ENCODE measurements at places on chromosomes 4 and X.
A peak's percentile ranks its signal among the peaks of the same experiment; 100 is the strongest.

GRCh38 chrX:18203631-18204030 is 17.1 kb downstream of the BEND2 start:
- DNase-seq: no peak

DNA sequence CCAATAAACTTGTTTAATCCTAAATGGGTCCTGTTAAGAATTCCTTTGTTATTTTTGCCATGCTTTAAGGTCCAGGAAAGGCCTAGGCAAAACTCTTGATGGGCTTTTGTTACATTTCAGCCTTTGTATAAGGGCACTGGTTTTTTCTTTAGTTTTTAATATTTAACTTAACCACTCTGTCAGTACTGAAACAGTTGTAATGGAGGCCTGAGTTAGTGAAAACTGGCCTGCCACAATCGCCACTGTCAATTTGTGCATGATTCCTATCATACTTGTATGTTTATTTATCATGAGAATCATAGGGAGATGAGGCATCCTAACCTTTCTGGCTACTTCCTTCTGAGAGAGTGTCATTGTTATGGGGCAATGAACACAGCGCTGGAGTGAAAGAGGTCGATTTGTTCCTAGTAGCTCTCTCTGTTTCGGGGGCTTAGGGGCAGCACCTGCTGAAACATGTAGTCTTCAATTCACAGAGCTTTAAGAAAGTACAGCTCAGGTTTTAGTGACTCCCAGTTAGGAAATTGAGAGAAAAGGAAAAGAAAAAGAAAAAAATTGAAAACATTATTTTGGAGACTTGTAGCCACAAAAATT is 393.8 kb upstream of the FSTL5 start:
- DNase-seq: no peak

- DNase-seq: no peak
Observed at GRCh38 chr4:1751919-1752283, 30.6 kb downstream of the TACC3 start.

DNA sequence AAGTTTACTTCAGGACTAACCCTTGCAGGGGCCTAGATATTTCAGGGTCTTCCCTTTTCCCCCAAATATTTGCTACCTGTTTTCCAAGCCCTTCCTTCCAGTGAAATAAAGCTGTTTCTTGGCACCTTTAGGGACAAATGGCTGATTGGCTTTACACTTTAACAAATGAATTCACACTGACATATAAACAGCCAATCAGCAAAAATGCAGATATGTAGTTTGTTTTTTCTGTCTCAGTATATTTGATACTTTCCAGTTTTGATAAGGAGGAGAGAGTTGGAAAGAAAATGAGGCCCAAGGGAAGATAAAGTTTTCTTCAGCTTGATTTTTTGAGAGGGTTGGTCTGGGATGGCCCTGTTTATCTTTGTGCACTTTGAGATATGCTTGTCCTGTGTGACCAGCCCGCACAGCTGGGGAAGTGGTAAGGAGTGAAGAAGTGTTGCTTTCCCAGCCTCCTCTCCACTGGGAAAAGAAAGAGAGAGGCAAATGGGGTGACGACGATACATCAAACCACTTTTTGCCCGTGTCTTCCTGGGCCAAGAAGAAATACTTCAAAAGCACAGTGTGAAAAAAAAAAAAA is 67.5 kb downstream of the MGST2 start:
- DNase-seq: no peak

DNA sequence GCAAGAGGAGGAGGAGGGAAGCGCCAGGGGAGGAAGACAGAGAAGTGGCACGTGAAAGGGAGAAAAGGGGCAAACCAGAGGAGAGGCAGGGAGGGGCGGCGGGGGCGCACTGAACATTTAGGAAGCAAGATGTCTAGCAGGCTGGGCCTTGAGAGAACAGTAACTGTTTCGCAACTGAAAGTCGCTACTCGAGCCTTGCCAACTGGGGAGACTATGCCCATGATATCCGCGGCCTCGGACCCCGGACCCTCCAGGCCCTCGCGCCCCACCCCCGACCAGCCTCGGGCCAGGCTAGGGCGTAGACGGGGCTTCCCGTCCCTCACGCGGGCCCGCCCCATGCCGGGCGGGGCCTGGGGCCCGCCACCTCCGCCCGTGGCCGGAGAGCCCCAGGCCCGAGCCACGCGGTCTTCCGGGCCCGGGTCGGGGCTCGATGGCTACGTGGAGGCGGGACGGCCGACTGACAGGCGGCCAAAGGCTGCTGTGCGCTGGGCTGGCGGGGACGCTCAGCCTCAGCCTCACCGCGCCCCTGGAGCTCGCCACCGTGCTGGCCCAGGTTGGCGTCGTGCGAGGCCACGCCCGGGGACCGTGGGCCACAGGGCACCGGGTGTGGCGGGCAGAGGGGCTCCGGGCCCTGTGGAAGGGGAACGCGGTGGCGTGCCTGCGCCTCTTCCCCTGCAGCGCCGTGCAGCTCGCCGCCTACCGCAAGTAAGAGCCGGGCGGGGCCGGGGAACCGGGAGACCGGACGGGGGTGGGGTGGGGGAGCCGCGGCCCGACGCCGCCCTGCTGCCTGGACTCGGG is at the start of gene SLC25A43:
TSS of gene SLC25A43 (plus strand) at position 363 of the 798 bp plus-strand sequence. CDS start at position 431, 68 bp downstream.
- DNase-seq: peak; percentile 59

DNA sequence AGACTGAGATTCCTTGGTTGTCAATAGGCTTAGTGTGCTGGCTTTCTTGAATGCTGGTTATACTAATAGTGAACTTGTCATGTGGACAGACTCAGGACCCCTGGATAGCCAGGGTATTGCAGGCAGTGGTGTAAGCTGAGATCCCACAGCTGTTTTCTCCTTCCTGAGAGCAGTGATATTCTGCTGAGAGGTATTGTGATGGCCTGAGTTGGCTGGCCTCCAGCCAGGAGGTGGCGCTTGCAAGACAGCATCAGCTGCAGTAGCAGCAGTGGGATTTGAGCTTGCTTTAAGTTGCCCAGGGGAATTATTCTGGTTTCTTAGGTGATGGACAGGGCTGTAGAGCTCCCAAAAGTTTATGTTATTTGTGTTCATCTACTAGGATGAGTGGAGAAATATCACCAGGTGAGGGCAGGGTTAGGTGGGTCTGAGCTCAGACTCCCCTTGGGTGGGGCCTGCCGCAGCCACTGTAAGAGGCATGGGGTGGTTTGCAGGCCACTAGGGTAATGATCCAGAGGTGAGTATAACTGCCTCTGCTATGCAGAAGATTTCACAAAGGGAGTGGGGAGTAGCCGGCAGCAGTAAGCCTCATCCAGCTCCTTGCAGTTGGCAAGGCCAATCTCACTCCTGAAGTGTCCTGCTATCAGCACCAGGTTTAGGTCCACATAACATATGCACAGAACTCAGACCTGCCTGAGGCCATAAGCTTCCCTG is 66.2 kb downstream of the IL15 start:
- DNase-seq: no peak

DNA sequence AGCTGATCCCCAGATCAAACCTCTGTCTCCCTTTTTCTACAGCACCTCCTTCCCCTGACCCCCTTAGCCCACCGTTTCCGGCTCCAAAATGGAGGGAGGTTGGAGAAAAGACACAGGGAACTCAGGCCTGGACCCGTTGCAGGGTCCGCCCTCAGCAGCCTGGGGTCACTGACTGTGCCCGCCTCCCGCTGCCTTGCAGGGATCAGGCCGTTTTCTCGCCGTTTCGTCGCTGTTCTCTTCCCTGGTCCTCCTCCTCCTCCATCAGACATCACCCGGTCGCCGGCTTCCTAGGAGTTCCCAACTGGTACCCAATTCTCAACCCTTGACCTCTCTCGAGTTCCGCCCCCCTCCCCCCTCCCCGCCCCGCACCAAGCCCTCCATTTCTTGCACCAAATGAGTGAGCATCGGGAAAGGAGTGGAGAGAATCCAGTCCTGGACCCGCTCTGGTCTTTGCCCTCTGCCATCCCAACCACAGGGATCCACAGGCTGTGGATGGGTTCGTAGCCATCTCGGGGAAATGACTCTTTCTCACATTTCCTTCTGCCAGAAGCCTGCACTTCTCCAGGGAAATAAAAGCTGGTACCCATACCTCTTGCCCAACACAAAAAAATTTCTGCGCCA is 493 bp downstream of the TCEAL5 start:
- DNase-seq: no peak

GRCh38 chr4:25723409-25723808 is 67.8 kb downstream of the SLC34A2 start:
- DNase-seq: no peak

DNA sequence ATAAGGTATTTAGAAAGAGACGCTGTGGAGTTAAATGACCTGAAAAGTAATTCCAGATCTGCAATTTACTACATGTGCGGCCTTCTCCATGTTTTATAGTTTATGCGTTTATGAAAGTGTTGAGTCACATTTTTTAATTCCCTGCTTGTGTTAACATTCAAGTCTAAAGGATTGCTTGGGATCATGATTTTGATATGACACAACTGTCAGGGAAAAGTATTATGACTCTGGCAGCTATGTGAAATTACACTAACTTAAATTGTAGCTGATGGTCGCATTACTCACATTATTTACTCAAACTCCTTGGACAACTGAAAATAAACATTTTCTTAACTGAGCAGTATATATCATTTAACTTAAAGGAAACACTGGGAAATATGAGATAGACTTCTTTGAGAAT is 14.3 kb upstream of the GABRB1 start:
- DNase-seq: no peak

- peak; percentile 49 for DNase-seq
Observed at GRCh38 chr4:94304365-94304971, 38.2 kb downstream of the HPGDS start.

DNA sequence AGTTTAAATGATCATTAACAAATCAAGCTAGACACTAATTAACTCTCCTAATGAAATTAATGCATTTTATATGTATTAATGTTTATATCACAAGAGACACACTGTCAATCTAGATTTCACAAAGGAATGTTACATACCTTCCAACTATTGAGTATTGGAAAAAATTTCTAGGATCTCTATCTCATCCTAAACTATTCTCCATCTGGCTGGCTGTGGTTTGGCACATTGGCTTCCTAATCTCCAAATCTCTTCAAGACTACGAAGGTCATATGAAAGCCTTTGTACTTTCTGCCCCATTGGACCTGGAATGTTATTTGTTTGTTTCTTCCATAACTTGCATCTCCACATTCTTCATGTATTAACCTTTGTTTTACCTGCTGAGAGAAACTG is 1160.0 kb downstream of the ADGRL3 start:
- DNase-seq: no peak

DNA sequence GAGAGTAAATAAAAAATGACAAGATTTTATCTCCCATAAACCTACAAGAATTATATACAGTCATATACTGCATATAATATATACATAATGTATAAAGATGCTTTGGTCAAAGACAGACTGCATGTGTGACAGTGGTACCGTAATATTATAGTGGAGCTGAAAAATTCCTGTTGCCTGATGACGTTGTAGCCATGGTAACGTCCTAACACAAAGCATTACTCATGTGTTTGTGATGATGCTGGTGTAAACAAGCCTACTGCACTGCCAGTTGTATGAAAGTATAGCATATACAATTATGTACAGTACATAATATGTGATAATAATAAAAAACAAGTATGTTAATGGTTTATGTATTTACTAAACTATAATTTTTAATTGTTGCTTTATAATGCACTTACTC is 245.2 kb upstream of the CENPE start:
- DNase-seq: no peak

GRCh38 chrX:21616386-21616785 is 41.7 kb downstream of the KLHL34 start:
- no peak for DNase-seq

DNA sequence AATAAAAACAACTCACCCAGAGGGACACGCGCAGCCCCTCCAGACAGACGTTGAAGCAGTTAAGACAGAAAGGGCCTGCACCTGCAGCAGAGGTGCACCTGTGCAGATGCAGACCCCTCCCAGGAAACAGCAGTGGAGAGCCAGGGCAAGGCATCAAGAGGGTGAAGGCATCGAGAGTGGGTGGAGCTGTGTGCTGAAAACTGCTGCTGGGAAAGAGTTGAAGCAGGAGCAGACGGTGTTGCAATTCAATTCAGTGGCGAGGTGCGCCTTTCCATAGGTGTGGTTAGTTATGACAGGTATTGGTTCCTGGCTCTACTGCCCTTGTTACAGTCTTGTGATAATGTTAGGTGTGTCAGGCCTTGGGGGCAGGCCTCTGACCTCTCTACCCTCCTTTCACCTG is 16.7 kb downstream of the LETM1 start:
- no peak for DNase-seq

DNA sequence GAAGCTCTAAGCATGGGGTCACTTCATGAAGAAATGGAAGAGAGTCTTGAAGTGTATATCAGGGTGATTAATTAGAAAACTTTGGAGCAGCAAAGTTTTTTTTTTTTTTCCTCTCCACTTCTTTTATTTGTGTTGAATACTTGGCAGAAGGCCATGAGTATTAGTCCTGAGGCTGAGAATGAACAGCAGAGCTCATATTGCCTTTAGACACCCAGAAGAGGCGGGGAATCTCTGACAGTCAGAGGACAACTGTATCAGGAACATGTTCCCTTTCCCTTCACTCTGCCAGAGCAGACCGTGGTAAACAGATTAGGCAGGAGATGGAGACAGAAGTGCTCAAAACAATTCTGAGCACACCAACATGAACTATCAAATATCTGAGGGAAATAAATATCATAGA is 300.9 kb downstream of the FAM47A start:
- DNase-seq: no peak
